ENCODE measurements at places on chromosomes 1 and 21.

GRCh38 chr1:65791801-65792668 is 660 bp upstream of the PDE4B start:
- no peak for DNase-seq

DNA sequence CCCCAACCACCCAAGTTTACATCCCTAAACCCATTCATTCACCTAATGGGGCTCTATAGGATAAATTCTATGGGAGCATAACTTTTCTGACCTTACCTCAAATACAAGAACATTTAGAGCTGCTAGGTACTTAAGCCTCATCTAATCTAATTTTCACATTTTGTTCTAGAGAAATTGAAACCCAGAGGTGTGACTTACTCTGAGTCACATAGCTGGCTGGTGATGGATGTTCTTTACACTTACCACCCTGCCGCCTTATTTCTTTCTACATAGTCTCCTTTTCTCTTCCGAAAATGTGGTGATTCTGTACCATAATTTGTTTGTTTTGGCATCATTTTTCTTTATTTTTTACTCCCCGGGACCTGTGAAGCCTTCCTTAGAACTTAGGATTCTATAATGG is 20.3 kb downstream of the TIPRL start:
- DNase-seq = no peak

DNA sequence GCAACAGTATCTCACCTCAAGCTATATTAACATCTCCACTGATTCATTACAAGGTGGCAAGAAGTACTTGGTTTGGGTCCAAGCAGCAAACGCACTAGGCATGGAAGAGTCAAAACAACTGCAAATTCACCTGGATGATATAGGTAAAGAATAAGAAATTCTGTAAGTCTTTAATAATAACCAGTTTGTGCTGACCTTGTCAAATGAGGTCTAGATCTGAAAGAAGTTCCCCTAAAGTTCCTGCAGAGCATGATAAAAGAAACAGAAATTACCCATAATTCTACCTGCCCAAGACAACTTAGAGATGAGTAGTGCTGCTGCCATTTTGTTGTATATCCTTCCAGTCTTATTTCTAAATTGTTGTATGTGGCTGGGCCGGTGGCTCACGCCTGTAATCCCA is 34.5 kb downstream of the IL23R start:
- DNase-seq = no peak

- no peak for DNase-seq
Observed at GRCh38 chr21:16195538-16195910, 465.7 kb downstream of the USP25 start.
